Activated CD4-positive, alpha-beta T cell treated with anti-CD3 and anti-CD28 coated beads, Interleukin-2, amount 50 U/mL, for 1 hour (primary cell): ENCODE measurements at places on chromosomes 7 and 10.

DNA sequence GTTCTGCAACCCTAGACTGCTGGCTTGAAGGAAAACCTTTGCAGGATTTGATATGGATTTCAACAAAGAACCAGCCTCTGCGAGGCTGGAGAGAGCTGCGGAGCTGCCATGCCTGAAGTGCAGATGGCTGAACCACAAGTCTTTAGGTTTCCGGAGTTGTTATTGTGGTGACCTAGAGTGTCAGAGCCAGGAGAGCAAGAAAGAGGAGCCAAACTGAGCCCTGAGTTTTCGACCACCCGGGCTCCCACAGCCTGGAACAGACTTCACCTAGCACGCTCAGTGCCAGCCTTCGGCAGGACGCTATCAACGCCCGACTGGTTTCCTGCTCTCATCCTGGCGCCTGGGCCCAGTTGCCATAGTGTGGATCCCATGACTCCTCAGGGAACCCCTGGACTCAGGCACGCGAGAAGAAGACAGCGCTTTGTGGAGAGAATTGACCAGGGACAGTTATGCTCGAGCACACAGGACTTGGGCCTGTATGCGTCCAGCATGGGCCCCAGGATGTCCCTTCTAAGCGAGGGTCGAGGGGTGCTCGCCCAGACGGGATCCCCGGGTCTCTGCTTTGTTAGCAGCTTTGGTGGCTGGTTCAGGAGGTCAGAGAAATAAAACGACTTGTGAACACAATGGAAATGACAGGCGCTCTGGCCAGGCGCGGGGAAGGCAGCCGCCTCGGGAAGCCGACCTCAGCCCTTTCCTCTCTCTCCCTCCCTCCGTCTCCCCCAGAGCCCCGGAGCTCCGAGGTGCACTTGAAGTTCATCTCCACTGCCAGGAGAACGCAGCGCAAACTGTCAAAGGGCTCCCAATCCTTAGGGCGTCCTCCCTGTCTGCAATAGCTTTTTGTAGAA, 1.8 kb upstream of the GAD2 start:
- no peak for DNase-seq

DNA sequence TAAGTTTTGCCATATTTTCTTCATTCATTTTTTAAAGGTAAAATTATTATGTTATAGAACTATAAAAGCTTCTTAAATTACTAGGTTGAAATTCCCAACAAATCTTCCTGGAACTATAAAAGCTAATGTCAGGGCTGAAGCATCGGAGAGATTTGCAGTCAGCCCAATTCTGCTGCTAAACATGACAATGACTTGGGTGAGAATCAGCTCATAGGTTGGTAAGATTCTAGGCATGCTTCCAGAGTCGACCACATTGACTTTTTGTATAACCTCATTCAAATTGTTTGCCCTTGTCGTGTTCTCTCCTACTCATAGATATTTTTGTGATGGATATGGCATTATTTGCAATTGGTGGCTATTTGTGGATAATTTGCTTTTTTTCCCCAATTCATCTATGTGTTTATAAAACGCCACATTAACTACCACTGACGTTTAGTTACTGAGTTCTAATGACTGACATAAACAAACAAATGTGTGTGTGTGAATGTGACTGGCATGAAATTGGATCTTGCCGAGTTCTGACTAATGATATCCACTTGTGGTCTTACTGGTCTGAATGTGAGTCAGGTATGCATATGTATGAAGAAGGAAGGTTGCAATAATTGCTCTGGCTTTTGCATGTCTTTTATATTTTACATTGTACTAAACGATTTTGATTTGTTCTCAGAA, 579.8 kb downstream of the PARD3 start:
- no peak for DNase-seq

GRCh38 chr7:141045126-141045841, 28.6 kb upstream of the TMEM178B start:
- no peak for DNase-seq

GRCh38 chr7:26284995-26285632, 6.5 kb upstream of the SNX10 start:
- no peak for DNase-seq

- DNase-seq, result no peak
Observed at GRCh38 chr7:95298091-95298490, 26.2 kb downstream of the PON1 start.

- no peak for DNase-seq
Observed at GRCh38 chr7:29214056-29214455, 19.5 kb downstream of the CHN2 start.

DNA sequence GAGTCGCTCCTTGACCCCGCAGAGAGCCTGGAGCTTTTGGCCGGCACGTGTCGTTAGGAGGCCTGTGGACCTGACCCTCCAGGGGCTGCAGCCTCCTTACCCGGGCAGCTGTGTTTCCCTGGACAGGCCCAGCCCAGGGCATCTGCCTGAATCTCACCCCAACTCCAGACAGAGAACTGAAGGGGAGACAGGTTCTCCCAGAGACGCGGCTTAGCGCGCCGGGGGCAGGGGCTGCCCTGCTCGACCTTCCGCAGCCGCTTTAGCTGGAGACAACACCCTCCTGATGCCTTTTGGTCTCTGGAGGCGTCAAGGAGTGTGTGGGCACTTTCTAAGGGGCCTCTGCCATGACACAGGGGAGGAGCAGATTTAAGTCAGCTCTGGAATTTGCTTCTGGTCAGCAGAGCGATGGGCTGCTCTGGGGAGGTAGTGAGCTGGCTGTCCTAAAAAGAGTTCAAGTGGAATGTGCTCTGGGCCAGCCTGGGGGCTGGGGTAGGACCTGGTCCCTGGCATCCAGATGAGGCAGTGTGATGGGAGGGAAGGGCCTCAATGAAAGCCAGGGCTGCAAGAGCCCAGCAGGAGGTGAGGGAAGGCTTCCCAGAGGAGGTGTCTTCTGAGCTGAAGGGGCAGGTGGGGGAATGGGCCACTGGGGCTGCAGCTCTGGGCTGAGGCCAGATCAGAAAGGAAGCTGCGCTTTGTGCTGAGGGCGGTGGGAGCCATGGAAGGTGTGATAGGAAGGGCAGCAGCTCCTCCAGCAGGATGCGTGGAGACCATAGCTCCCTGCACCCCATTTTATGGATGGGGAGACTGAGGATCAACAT, 5.8 kb downstream of the GRIFIN start:
- no peak for DNase-seq

DNA sequence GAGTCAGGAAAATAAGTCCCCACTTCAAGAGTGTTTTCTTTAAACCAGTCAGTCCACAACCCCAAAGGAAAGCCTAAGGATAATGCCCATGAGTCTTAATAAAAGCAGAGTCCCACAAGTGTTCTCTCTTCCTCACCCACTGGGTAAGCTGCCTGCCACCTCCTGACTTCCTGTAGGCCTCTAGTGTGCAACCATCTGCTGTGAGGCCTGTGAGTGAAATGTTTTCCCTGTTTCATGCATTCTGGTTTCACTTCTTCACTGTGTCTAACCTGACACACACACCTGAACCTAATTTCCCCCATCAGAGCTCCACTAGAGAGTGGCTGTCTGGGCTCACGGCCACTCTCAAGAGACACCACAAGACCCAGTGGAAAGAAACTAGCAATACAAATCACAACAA, 38.9 kb upstream of the GDF10 start:
- DNase-seq, result peak; percentile 19

DNA sequence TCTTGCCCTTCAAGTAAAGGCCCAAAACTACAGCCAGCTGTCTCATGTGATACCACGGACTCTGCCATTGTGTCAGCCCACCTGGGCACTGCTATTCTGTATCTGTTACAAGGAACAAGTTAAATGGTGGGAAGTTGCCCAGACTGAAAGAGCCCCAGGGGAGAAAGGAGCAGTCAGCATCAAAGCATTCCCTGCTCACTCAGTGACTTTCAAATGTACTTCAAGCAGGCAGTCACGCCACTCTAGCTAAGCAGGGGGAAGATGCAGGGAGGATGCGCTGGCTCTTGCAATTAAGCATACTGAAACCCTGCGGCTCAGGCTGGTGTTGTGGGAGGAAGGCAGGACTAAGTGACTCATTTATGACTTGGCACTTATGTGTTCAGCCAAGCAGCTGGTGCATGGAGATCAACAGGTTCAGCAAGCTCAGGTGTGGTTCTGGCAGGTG, 1249.6 kb downstream of the TYW1 start:
- no peak for DNase-seq

GRCh38 chr10:6161921-6162320, 40.8 kb upstream of the PFKFB3 start:
- DNase-seq, result no peak

- no peak for DNase-seq
Observed at GRCh38 chr7:19522486-19522885, 186.4 kb downstream of the POLR1F start.
